ENCODE measurements at places on chromosomes 3 and 15.

- no peak for DNase-seq
Observed at GRCh38 chr15:90138071-90138833, 36.0 kb upstream of the IDH2 start.

DNA sequence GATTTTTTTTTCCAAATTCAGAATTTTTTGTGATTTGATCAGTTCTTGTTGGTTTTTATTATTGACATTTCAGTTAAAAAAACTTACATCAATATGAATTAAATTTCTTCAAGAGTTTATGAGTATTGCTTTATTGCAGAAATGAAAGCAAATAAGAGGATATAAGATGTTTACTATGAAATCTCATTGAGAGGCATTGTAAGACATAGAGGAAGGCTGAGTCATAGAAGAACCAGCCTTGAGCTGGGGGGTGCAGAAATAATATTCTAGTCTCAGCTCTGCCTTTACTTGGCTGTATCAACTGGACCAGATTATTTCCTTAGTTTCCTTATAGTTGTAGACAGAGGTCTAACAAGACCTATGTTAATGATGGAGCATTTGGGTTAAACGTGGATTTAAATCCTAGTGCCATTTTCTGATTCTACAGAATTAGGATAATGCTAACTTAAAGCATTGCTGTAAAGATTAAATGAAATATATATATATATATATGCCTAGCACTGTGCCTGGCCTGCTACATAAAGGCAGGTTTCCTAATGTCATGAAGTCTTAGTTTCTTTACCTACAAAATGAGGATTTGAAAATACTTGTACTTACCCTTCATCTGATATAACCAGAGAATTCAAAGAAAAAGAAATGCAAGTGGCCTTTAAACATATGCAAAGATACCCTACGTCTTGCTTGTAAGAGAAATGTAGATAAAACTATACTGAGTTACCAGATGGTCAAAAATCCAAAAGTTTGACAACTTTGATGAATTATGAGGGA lies 7.3 kb downstream of the FAM98B start:
- no peak for DNase-seq

GRCh38 chr3:37909067-37909911 lies 47.6 kb downstream of the CTDSPL start:
- no peak for DNase-seq

DNA sequence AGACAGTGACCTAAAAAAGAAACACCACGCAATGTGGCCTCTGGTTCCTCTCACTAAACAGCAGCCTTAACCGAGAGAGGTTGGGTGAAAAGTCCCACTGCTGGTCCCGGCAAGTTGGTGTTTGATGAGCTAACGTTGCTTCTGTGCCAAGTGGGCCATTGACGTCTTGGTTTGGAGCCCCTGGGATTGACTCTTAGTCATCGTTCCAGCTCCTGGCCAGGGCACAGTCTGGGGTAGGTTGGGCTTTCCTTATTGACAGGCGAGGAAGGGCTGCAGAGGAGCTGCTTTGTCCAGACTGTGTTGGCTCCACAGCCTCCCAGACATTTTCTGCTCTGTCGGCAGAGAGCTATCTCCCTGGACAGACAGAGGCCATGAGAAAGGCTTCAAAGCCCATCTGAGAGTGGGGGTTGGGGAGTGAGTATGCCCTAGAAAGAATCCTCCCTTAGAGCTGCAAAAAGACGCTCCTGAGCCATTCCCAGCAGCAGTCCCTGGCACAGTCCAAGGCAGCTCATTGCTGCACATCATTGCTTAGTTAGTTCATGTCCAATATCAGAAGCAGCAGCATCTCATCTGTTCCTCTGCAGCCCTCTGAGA lies 28.6 kb upstream of the C3orf80 start:
- DNase-seq = no peak

- DNase-seq = no peak
Observed at GRCh38 chr3:94961423-94962100, 898.7 kb downstream of the NSUN3 start.

- no peak for DNase-seq
Observed at GRCh38 chr15:44468709-44469385, 41.4 kb downstream of the CTDSPL2 start.

DNA sequence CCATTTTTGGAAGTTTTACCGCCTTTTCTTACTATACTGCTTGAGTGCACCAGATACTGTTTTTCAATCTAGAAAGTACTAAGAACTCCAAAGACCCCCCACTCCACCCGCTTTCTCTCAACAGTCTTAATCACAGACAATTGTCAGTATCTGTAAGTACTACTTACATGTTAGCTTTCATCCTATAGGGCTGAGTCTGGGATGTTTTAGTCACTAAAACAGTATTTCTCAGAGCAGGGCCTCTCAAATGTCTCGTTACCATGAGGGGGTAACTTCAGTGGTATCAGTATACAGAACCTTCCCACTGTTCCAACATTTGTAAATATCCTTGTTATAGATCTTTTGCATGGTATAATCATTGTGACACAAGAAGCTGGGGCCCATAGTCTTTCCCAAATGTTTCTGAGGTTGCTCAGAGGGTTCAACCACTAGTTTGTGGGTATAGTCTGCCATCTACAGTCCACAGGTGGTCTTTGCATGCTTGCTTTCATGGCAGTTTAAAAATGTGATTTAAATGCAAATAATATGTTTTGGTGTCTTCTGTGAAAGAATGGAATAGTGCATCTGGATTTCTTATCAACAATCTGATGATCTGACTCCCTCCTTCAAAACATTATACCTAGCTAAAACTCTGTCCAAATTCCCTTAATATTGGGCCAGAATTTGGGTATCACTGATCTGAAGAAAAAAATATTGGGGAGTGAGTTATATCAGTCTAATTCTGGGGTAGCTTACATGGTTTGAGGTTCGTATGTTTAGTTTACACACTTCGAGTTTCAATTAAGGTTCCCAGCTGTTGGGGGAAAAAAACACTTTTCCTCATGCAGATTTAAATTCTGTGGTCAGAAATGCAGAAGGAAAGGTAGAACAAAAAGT lies 18.0 kb upstream of the DNAJC13 start:
- DNase-seq = no peak

DNA sequence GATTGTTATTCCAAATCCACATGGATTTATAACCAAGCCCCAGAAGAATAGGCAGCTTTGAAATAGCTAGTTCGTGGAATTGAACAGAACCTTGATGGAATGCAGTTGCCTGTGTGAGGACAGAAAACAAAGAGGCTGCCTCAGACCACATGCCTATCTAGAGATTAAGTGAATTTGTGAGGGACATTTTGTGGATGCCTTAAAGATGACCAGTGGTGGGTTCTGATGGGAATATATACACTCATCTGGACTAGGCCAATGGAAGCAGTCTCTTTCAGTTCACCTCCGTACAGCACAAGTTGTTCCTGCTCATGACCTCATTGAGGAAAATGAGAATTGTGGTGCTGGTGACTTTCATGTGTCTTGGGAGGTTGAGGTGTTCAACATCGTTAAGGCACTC lies 63.2 kb upstream of the PYDC2 start:
- DNase-seq = no peak

DNA sequence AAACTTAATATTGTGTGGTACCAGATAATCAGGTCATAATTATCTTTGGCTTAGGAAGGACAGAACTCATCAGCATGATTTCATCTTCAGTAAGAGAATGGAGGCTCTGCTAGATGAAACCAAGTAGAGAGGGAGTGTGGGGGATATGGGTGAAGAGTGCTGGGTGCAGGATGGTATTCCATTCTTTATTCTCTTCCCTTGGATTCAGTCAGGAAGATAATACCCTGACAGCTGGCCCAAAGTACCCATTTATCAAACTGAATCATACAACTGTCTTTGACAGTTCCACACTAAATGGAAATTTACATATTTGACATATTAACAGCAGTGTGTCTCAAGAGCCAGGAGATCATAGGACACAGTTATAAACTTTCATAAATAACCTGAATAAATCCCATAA lies 44.7 kb downstream of the GOLIM4 start:
- DNase-seq = no peak

DNA sequence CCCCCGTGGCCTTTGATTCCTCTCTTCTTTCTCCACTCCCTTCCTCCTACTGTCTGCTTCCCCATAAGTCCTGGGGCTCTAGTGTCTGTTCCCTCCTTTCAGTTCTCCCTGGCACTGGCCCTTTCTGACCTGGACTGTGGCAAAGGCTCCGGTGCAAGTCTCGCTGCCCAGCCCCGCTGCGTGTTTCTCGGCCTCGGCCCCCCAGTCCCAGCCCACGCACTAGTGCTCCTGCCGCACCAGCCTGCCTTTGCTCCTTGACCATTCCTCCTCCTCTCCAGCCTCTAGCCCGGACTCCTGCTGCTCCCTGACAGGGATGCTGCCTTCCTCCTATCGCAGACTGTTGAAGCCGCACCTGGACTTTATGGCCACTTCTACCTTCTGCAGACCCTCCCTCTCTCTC lies 2.1 kb downstream of the TM6SF1 start:
- DNase-seq = no peak

GRCh38 chr3:135199137-135199536 lies 404.1 kb downstream of the EPHB1 start:
- DNase-seq = no peak

GRCh38 chr3:145411605-145412004 lies 749.4 kb downstream of the PLOD2 start:
- DNase-seq = no peak

GRCh38 chr15:88727439-88727838 lies 75.8 kb upstream of the ACAN start:
- no peak for DNase-seq

GRCh38 chr3:159910991-159911663 lies 77.5 kb upstream of the IL12A start:
- no peak for DNase-seq

GRCh38 chr3:26588931-26589330 lies 33.6 kb upstream of the LRRC3B start:
- DNase-seq = no peak

- no peak for DNase-seq
Observed at GRCh38 chr3:56424885-56425284, 43.4 kb downstream of the ERC2 start.

DNA sequence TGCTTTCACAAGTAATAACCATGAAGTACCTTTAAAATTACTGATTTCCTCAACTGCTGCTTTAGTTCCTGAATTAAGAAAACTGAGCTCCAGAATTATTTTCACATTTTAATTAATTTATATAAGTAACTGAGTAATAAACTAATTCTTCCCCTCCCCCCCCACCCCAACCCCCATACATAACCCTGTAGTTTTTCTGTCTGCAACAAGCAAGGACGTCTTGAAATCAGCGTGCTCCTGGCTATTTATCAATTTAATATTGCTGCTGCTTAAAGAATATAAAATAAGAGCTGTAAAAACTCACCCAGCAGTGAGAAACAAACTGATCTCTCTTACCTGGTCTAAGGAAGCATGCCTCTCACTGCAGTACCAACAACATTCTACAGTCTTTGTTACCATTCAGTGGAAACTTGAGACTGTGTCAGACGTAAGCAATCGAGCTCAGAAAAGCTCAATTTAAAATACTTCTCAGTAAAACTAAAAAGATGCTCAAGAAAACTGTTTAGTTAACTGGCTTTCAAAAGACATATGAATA lies 121.0 kb downstream of the TFDP2 start:
- peak; percentile 59 for DNase-seq

DNA sequence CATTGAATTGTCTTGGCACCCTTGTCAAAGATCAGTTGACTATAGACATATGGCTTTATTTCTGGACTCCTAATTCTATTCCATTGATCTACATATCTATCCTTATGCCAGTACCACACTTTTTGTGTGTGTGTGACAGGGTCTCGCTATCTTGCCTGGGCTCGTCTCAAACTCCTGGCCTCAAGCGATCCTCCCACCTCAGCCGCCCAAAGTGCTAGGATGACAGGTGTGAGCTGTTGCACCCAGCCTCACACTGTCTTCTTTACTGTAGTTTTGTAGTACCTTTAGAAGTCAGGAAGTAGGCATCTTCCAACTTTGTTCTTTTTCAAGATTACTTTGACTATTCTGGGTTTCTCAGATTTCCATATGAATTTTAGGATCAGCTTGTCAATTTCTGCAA lies 24.3 kb downstream of the CDAN1 start:
- no peak for DNase-seq

GRCh38 chr3:176861137-176861536 lies 336.1 kb downstream of the TBL1XR1 start:
- no peak for DNase-seq

DNA sequence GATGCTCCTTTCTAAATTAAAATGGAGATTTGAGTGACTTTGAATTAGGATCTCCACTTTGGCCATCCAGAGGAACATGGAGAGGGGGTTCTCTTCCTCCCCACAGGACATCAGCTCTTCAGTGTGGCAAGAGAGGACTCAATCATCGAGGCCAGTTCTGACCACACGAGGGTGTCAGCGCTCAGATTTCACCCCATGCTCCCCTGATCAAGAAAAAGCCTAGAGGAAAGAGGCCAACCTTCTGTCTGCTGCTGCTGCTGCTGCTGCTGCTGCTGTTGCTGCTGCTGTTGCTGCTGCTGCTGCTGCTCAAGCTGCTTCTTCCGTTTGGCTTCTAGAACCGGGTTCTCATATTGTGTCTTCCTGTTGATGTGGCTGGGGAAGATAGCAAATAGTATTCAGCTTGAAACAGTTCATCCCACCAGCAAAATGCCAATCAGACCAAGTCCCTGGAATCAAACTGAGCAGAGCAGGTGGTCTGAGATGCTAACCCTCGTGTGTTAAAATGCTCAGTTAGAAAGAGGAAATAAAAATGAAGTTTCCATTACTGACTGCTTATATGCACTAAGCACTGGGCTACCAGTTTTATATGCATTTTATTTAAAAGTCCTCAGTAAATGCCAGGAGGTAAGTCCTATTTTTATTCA lies 599.0 kb downstream of the MAGI1 start:
- no peak for DNase-seq

All from NCI-H2107 (cell line).